SJCRH30 (cell line): ENCODE measurements at places on chromosomes 1 and 21. TPM values are rescaled to one million over a fixed set of nuclear protein-coding genes. Genes with fewer than 3 reads are reported as not detected.

TSSK3 gene
- 1.0 and 1.2 TPM in 2 replicates for total RNA-seq

CELA2B gene
- 18.3 and 24.2 TPM in 2 replicates for total RNA-seq

ADGRL4 gene
- total RNA-seq, result not detected in 2 replicates

GJA5 gene
- total RNA-seq, result not detected in 2 replicates

LAMC1 gene
- total RNA-seq, result 122 and 123 TPM in 2 replicates

DNA sequence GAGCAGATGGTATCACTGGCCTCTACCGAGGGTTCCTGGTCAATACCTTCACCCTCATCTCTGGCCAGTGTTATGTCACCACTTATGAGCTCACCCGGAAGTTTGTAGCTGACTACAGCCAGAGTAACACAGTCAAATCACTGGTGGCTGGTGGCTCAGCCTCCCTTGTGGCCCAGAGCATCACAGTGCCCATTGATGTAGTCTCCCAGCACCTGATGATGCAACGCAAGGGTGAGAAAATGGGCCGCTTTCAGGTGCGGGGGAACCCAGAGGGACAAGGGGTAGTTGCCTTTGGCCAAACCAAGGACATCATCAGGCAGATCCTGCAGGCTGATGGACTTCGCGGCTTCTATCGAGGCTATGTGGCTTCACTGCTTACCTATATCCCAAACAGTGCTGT, 6.1 kb downstream of the SLC25A44 start:
- no peaks in the 10 kb centered on the region for H3K27me3 ChIP-seq
- H3K4me3 ChIP-seq, result no peak overlapping the region
- H3K36me3 ChIP-seq, result peaks cover 5% of the 10 kb centered on the region; the same call in 1 of the 2 replicates
- no peak overlapping the region for H3K27ac ChIP-seq

DNA sequence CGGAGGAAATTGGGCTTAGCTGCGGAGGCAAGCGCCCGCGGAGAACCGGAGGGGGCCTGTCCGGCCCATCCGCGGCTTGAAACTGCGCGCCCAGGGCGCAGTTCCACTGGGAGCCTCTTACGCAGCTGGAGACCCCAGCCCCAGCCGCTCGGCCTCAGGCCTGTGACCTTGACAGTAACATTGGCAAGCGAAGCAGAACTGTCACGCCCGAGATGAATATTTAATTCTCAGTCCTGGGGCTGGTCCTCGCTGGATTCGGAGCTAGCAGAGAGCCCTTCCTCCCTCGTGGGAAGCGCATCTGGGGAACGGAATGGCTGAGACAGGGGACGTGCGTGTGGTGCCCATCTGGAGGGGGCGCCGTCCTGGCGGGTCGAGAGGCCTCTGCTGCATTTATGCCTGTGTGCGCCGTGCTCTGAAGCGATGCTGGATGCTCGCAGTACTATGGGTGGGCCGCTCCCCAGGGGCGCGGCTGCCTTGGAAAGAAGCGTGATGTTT, 928 bp downstream of the SLC6A17 start:
- H3K27me3 ChIP-seq, result no peaks in the 10 kb centered on the region
- no peak overlapping the region for H3K27ac ChIP-seq
- H3K4me3 ChIP-seq, result no peak overlapping the region
- no peak for DNase-seq

- H3K36me3 ChIP-seq, result peaks cover 42% of the 10 kb centered on the region
- no peaks in the 10 kb centered on the region for H3K4me1 ChIP-seq
- no peak for DNase-seq
- H3K4me3 ChIP-seq, result no peak overlapping the region
Observed at GRCh38 chr1:67031121-67031858, 22.7 kb downstream of the SLC35D1 start.

- no peaks in the 10 kb centered on the region for H3K36me3 ChIP-seq
- H3K27ac ChIP-seq, result no peak overlapping the region
- DNase-seq, result no peak
- peaks cover 58% of the 10 kb centered on the region for H3K27me3 ChIP-seq
- no peaks in the 10 kb centered on the region for H3K4me1 ChIP-seq
- no peak overlapping the region for H3K4me3 ChIP-seq
Observed at GRCh38 chr1:6043561-6043960, 2.1 kb upstream of the KCNAB2 start.

- H3K27ac ChIP-seq, result no peak overlapping the region
- no peak for DNase-seq
- H3K36me3 ChIP-seq, result no peaks in the 10 kb centered on the region
- no peaks in the 10 kb centered on the region for H3K27me3 ChIP-seq
Observed at GRCh38 chr1:232267092-232267836, 362.7 kb downstream of the SIPA1L2 start.

GRCh38 chr1:224616756-224617409, 766 bp downstream of the CNIH3 start:
- no peaks in the 10 kb centered on the region for H3K4me1 ChIP-seq
- no peak overlapping the region for H3K27ac ChIP-seq
- H3K4me3 ChIP-seq, result no peak overlapping the region
- no peaks in the 10 kb centered on the region for H3K36me3 ChIP-seq
- no peak for DNase-seq

DNA sequence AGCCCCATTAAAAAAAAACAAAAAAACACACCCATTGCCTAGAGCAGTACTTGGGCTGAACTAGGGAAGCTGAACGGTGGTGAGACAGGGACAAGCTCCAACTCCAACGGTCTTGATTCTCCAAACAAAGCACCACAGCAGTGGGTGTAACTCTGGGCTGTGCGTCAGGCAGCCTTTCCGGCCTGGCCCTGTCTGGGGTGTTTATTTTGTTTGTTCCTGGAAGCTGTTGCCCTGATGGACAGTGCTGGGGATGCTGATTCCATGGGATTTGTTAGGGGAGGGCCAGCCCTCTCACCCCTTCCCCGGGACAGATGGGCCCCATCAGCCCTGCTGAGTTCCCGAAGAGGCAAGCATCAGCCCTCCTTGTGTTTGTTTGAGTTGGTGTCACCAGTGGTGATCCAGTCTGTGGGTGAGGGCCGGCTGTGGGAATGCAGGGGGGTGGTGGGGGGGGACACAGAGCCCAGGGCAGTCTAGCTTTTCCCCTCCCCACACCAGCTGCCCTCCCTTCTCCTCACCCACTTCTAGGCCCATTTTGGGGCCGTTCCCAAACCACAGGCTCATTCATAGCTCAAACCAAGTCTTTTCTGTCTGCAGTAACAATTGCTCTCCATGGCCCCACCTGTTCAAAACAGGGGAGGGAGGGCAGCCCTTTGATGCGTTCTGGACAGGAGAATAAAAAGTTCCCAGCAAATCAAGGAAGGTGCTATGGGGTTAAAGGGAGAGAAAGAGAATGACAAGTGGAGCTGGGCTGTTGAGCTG, 4.5 kb downstream of the WNT2B start:
- no peaks in the 10 kb centered on the region for H3K27me3 ChIP-seq
- H3K4me1 ChIP-seq, result peaks cover 24% of the 10 kb centered on the region
- no peak overlapping the region for H3K27ac ChIP-seq

DNA sequence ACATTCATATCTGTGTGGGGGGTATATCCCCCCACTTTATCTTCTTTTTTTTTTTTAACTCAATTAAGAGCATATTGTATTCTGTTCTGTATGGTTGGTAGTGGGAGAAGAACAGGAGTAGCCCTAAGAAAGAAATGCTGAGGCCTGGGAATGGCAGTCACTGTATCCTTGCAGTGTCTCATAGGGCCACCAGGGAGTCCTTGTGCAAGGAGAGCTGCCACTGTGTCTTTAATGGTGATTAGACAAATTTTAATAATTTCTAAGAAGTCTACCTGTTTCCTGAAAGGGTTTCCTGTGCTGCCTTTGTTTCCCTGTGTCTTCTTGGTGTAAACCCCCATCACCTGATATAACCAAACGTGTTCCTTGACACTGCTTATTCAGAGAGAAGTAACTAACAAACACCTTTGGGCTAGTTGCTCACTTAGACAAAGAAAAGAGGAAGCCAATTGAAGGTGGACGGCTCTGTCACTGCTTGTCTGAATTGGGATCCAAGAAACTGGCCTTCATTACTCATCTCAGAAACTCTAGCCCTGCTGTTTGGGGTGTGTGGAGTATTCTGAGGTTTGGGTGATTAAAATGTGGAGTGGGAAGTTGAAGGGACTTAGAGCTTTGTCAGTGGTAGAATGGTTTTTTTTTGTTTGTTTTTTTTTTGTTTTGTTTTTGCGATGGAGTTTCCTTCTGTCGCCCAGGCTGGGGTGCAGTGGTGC, 15.2 kb downstream of the GIPC2 start:
- H3K4me1 ChIP-seq, result no peaks in the 10 kb centered on the region; the same call in 1 of the 2 replicates
- no peak for DNase-seq
- no peaks in the 10 kb centered on the region for H3K36me3 ChIP-seq
- H3K4me3 ChIP-seq, result no peak overlapping the region

GRCh38 chr1:165581926-165582325, 38.1 kb downstream of the LRRC52 start:
- DNase-seq, result no peak
- H3K27me3 ChIP-seq, result no peaks in the 10 kb centered on the region
- peaks cover 3% of the 10 kb centered on the region; the same call in 1 of the 2 replicates for H3K4me1 ChIP-seq

GRCh38 chr1:19209439-19209989, 552 bp downstream of the UBR4 start:
- no peaks in the 10 kb centered on the region for H3K27me3 ChIP-seq
- peaks cover 11% of the 10 kb centered on the region for H3K36me3 ChIP-seq
- peak overlapping the region; percentile 96 for H3K4me3 ChIP-seq
- H3K27ac ChIP-seq, result peak overlapping the region; percentile 88
- peak; percentile 31 for DNase-seq
- H3K4me1 ChIP-seq, result 0 out of 2 replicates have a peak, but pooled peaks cover 4% of the 10 kb centered on the region

DNA sequence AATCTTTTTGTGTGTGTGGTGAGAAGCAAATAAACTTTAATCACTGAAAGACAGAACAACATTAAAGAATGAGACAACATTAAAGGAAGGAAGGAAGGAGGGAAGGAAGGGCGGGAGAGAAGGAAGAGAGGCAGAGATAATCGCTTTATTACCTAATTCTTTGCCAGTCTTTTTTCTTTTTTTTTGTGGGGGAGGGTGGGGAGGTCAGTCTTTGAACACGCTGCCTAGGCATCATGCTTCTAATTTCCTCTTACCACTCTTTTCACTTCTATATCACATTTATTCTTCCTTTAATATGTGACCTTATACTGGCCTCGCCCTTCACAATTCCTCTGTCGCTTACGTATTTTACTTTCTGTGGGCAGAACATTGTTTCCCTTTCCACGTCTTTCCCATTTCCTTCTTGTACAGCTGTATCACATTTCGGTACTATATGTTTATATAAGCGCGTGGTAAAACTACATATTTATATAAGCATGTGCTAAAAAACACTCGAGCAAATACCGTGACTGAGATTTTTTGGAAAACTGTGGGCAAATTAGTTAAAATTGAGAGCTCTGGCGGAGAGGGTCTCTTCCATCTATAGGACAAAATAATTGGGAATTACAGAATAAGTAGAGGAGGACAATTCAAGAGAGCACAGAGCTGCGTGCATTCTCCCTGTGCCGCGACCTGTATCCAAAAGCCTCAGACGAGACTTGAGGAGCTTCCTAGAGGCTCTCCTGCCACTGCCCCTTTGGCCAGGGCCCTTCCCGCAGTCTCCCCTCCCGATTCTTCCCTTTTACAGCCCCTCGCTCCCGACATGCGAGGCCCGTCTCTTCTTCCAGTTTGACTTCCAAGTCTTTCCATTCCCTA, 823 bp upstream of the PRKAA2 start:
- H3K27ac ChIP-seq, result no peak overlapping the region
- no peak overlapping the region for H3K4me3 ChIP-seq
- no peaks in the 10 kb centered on the region for H3K36me3 ChIP-seq
- H3K4me1 ChIP-seq, result no peaks in the 10 kb centered on the region

GRCh38 chr1:193437785-193438184, 251.4 kb upstream of the B3GALT2 start:
- H3K27me3 ChIP-seq, result no peaks in the 10 kb centered on the region
- no peak overlapping the region for H3K27ac ChIP-seq
- no peak for DNase-seq
- no peaks in the 10 kb centered on the region for H3K36me3 ChIP-seq
- no peaks in the 10 kb centered on the region for H3K4me1 ChIP-seq
- no peak overlapping the region for H3K4me3 ChIP-seq

DNA sequence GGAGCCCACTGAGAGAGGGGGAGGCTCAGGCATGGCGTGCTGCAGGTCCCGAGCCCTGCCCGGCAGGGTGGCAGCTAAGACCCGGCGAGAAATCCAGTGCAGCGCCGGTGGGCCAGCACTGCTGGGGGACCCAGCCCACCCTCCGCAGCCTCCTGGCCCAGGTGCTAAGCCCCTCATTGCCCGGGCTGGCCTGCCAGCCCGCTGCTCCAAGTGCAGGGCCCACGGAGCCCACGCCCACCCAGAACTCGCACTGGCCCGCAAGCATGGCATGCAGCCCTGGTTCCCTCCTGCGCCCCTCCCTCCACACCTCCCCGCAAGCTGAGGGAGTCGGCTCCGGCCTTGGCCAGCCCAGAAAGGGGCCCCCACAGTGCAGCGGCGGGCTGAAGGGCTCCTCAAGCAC, 61.5 kb downstream of the C21orf91 start:
- no peaks in the 10 kb centered on the region; the same call in 1 of the 2 replicates for H3K4me1 ChIP-seq
- no peak for DNase-seq
- H3K4me3 ChIP-seq, result no peak overlapping the region
- H3K27me3 ChIP-seq, result no peaks in the 10 kb centered on the region

- no peak overlapping the region for H3K27ac ChIP-seq
- H3K4me3 ChIP-seq, result no peak overlapping the region
- no peaks in the 10 kb centered on the region for H3K36me3 ChIP-seq
Observed at GRCh38 chr1:23722652-23723051, 20.6 kb upstream of the ELOA start.

DNA sequence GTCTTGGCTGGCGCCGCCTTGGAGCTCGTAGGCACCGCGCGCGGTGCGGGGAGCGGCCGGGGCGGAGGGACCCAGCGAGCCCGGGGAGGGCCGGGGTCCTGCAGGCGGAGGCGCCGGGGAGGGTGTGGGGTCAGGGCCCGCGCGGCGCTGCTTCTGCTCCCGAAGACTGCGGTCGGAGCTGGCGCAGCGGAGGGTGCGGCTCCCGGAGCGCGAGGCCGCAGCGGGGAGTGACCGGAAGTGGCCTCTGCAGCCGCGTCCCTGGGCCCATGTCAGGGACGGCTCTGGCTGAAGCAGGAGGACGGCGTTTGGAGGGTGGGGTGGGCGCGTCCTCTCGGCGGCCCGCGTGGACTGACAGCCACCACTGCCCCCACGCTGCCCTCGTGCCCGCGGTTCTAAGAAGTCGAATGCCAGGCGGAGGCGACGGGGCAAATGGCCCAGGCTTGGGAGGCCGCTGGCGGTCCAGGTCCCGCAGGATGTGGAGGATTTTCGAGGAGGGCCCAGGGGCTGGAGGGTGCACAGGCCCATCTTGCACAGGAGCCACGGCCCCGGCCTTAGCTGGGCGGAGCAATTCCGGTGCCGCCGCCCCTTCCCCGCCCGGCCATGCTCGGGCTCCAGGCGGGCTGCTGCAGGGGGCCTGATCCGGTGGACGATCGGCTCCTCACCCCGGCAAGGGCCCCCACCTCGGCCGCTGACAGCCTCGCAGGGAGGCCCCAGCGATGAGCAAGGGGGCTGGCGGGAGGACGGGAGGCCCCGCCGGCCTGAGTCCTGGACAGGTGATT, 7.7 kb upstream of the ZNF669 start:
- H3K4me3 ChIP-seq, result peak overlapping the region; percentile 81
- H3K27me3 ChIP-seq, result no peaks in the 10 kb centered on the region
- peak overlapping the region; percentile 34; the same call in 1 of the 2 replicates for H3K27ac ChIP-seq
- peak; percentile 65 for DNase-seq
- no peaks in the 10 kb centered on the region for H3K4me1 ChIP-seq

GRCh38 chr21:29293495-29293894, 5.2 kb upstream of the BACH1 start:
- DNase-seq, result no peak
- no peaks in the 10 kb centered on the region for H3K27me3 ChIP-seq
- no peak overlapping the region for H3K27ac ChIP-seq
- no peaks in the 10 kb centered on the region for H3K36me3 ChIP-seq
- H3K4me1 ChIP-seq, result no peaks in the 10 kb centered on the region
